ENCODE measurements at places on chromosomes 12 and 14.

GRCh38 chr12:20096430-20096829 is 271.9 kb upstream of the PDE3A start:
- no peak for DNase-seq

DNA sequence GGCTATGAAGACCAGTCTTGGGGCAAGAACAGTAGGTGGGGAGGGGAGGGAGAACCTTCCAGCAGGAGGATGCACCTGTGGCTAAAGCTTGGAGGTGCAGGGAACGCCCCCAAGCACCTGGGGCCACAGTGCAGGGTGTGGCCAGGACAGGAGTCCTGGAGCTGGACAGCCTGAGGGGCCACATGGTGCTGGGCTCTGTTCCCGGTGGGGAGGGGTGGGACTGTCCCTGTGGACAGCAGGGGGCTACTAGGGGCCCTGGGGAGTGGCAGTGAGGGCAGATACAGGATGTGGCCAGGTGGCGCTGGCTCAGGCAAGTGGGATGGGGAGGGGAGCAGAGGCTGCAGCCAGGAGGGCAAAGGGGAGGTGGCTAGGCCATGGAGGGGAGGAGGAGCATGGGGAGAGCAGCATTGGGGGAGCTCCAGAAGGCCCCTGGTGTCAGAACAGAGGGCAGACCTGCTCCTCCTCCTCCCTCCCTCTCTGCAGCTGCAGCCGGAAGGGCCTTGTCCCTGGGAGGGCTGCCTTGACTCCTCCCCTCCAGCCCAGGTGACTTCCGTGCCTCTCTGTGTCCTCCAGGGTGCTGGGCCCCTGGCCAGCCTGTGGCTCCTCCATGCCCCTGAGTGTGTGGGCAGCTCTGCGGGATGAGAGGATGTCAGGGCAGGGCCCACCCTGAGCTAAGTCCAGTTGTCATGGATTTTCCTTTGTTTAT is 68.4 kb upstream of the DLK1 start:
- DNase-seq, result no peak

DNA sequence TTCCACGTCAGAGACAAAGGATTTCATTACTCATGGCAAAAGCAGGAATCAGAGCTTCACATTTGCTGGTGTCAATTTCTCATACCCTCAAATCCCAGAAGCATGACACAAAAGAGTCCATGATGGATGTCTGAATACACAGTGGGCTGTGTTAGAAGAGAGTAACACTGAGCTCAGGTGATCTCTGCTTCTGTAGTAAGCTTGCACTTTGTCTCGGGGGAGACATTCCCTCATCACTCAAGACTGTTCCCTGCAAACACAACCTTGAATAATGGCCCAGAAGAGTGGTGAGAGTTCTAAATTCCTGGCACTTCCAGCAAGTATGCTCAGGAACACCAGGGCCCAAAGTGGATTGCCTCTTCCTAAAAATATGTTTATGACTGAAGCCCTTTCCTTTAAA is 1787.2 kb upstream of the SEL1L start:
- DNase-seq, result no peak

GRCh38 chr14:64841772-64842750 is 37.6 kb downstream of the SPTB start:
- DNase-seq, result no peak

GRCh38 chr14:99831303-99831702 is 38.1 kb downstream of the EML1 start:
- no peak for DNase-seq

DNA sequence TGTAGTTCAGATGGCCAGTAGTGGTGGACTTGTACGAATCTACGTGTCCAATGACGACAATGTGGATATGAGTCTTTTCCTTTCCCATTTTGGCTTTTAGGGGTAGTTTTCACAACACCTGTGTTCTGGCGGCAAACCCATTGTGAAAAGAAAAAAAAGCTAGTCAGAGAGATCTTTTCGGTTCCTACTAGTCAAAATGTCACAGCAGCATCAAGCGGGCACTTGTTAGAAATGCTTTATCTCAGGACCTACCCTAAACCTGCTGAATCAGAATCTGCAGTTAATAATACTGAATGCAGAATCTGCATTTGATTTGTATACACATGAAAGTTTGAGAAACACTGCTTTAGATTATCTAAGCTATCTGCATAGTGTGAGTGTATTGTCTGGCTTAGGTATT is 18.3 kb downstream of the AEBP2 start:
- no peak for DNase-seq

DNA sequence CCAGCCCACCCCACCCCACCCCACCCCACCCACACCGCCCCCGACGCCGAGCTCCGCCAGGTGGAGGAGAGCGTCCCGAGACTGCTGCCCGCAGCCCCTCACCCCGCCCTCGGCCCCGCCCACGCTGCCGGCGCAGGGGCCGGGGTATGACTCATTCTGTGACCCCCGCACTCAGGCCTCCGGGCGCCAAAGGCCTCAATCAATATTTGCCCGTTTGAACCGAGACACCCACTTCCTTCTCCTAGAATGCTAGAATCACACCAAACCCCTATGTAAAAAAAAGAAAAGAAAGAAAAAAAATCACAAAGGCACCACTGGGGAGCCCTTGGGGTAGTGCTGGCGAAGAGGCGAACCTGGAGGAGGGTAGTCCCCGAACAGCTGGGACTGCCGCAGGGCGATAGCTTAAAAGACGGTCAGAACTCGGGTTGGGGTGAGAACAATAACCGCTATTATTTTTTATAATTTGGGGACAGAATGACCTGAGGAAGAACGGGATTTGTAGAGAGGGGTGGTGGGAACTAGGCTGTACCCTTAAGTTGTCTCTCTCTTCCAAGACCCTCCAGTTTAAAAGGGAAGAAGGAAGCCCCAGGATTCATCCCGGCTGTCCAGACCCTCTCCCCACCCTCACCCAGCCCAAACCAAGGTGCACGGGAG is 894 bp downstream of the KRT8 start:
- DNase-seq, result no peak

DNA sequence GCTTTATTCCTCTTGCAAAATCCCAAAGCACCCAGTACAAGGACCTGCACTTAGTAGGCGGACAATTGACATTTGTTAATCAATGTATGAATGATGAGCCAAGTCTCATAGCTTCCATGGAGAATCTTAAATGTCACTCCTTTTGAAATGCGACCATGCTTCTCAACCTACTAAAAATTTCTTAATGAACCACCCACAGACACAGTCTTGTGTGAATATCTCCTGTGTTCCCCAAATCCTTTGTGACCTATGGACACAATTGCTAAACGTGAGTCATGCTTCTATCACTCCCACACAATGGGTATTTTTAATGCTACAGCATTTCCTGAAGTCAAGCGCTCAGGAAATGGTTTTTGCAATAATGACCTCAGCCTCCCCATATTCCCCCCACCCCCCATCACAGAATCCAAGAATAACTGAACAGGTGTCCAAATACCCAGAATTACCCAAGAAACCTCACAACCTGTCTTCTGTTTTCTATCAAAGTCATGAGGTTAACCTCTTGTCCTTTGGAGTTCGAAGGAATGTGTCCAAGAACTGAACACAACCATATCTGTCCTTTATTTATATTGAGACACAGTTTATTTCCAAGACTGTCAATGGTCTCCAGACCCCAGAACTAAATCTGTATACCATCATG is 163.6 kb upstream of the PLEKHG7 start:
- peak; percentile 25 for DNase-seq

DNA sequence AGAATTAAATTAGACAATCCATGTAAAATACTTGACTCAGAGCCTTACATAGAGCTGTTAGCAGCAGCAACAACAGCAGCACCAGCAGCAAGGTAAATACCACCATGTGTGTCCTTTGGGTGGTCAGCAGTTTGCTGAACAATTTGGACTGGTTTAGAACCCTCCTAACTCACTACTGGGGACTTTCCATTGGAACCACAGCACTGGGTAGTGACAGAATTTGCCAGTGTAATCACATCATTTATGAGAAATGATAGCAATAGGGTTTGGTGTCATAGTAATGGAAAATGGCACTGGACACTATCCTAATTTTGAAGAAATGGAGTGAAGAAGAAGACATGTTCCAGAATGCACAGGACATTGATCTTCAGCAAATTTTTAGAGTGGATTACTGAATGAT is 392.8 kb downstream of the RAD51B start:
- no peak for DNase-seq

DNA sequence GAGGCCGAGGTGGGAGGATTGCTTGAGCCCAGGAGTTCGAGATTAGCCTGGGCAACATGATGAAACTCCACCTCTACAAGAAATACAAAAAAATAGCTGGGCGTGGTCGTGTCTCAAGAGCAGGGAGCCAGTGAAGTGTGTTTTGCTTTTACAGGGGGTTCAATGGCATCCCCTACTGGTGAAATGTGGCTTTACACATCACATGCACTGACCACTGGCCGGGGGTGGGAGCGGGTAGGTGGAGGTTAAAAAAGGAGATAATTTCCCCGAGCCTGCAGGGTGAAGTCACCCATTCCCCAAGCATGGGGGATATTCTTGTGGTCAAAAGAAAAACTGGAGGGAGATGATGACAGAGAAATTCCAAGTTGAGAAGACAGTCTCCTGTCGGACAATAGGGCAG is 63.6 kb upstream of the PWP1 start:
- no peak for DNase-seq

DNA sequence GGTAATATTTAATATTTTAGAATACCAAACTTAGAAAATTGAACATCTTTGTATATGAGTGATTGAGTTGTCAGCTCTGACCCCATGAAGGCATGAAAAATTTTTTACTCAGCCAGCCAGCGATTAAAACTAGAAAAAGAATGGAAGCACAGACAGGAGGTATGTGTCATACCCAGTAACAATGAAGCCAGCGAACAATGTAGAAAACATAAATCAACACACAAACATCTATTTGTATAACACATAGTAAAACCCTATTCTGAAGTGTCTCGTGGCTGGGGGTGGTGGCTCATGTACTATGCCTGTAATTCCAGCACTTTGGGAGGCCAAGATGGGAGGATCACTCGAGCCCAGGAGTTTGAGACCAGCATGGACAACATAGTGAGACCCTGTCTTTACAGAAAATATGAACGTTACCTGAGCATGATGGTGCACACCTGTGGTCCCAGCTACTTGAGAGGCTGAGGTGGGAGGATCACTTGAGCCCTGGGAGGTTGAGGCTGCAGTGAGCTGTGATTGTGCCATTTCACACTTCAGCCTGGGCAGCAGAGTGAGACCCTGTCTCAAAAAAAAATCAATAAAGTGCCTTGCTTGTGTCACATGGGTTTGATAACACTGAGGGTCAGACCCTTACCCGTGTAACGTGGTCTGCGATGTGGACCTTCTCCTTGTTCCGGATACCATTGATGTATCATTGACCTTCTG is 5.9 kb downstream of the TCTN2 start:
- DNase-seq, result no peak

DNA sequence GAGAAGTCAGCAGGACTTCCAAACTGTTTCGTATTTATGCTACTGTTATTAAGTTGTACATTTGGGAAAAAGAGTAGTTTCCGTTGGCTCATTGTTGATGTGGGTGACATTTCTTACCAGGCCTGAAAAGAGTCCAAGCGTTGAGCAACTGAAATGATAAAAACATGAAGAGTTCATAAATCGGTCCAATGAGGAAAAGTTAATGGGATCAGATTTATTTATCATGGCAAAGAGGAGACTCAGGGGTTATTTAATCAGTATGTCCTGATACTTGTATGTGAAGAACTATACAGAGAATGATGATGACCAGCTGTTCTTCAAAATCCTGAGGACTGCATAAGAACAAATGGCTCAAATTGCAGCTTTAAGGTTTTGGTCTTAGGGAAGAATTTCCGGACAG is 7.7 kb downstream of the VRK1 start:
- no peak for DNase-seq

GRCh38 chr12:57765698-57766463 is 997 bp downstream of the CYP27B1 start:
- no peak for DNase-seq

GRCh38 chr12:55074806-55075205 is 51.4 kb upstream of the OR9K2 start:
- no peak for DNase-seq

GRCh38 chr14:29743531-29743930 is 184.1 kb downstream of the PRKD1 start:
- no peak for DNase-seq

DNA sequence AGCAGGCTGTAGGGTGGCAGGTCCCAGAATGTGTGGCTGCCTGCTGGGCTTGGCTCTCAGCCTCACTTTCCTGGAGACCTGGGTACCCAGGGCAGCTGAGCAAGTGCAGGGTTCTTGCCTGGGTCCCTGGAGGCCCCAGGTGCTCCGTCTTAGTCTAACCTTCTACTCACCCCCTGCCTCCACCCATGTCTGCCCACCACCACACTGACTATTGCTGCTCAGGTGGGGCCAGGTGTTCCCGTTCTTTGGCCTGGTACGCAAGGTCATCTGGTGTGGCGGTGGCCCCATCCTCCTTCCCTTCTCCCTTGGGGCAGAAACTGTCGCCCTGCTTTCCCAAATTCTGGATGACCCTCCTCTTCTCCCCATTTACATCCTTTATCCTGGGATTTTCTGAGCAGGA is 319.9 kb downstream of the TMEM121 start:
- no peak for DNase-seq

GRCh38 chr12:122841544-122842321 is 6.5 kb downstream of the HIP1R start:
- no peak for DNase-seq

DNA sequence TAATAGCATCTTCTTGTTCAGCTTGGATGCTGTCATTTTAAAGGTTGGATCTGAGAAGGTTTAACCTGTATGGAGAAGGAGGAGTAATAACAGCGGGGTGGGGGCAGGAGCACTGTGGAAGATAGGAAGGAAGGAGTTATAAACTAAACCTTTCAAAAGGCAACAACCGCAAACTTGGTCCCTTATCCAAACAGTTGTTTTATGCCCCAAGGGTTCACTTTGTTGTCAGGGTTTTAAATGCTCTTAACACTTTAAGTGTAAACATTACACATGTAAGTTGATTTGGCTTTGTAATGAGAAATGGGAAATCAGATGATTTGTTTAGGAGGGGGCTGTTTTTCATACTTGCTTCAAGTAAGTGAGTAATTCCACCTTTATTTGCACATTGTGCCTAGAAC is 3.0 kb downstream of the NPAS3 start:
- DNase-seq, result no peak

DNA sequence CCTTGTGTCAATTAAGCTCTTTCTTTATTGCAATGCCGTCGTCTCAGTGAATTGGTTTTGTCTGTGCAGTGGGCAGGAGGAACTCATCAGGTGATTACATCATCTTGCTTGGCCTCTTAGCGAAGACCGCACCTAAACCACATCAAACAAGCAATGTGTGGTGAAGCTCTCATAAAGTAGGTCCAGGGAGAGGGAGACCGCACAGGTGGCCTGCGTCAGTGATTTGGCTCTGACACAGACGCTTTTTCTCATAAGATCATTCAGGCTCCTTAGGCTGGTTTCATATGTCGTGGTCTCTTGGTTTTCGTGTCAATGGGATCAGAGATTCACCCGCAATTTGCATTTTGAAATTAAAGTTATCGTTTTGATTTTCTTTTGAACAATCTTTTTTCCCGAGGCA is 6.7 kb upstream of the TESC start:
- no peak for DNase-seq

DNA sequence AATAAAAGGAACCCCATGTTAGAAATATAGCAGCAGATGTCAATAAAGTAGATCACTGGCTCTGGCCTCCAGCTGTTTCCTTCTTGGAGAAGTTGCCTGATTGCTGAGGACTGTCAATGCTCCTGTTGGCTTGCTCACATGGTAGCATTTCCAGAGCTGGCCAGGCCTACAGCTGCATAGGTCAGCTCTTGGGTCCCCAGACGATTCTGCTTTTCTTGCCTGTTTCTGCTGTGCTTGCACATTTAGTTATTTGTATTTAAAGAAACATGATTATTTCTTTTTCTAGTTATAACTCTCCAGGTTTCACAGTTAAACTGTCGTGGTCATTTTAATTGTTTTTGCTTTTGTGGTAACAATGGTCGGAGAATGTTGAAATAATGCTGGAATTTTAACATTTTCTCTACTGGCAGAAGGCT is 7.2 kb downstream of the NAV3 start:
- DNase-seq, result no peak

All from HFF-Myc (cell line).